ENCODE measurements at places on chromosomes 5 and 9.

DNA sequence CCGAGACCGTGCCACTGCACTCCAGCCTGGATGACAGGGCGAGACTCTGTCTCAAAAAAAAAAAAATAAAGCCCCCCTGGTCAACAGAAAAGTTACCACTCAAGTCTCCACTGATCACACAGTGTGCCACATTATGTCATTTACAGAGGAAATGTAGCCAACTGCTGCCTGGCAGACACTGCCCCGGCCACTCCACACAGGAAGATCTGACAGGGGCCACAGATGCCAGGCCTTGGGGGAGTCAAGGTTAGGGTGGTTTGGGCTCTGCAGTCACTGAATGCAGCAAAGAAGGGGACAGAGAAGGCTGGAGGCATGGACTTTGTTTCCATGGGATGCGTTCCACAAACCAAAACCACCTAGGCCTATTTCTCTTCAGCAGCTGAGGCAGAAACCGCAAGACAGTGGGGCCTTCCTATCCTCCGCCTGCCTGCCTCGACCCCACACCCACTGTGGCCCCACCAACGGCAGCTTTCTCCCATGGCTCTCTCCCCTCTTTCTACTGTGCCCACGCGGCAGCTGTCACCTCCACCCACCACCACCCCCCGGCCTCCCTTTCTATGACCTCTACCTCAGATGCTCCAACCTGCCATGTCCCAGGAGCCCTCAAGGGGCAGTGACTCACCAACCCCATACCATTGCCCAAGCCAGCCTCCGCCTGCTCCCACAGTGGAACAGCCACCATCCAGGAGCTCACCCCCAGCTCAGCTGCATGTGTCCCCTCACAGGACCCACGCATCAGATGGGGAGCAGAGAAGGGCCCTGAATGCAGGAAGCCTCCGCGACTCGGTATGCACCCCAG, 12.4 kb downstream of the IPPK start:
- peak; percentile 65 for DNase-seq

DNA sequence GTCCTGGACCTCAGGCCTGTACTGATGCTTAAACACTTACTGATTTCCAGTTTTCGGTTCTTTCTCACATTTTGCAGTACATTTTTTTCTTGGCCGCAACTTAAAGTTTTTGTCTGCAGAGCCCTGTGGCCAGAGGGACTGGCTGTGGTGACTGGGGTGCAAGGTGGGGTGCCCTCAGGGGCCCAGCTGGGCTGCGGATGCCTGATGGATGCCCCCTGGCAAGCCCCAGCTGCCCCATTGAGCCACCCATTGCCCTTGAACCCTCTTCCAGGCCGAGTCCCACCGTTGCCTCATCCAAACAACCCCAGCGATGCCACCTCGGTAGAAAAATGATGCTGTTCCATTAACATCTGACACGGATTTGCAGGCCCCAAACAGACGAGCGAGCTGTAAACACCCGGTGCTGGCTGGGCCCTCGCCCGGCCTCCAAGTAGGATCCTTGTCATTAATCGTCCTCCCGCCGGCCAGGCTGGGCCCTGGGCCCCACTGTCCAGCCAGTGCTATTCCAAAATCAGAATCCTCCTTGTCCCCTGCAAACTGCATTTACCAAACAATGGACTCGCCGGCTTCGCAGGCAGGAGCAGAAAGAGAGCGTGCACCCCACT, 107.9 kb downstream of the PHF2 start:
- DNase-seq, result peak; percentile 48

GRCh38 chr9:131525643-131526565, 5.2 kb downstream of the UCK1 start:
- DNase-seq, result no peak

DNA sequence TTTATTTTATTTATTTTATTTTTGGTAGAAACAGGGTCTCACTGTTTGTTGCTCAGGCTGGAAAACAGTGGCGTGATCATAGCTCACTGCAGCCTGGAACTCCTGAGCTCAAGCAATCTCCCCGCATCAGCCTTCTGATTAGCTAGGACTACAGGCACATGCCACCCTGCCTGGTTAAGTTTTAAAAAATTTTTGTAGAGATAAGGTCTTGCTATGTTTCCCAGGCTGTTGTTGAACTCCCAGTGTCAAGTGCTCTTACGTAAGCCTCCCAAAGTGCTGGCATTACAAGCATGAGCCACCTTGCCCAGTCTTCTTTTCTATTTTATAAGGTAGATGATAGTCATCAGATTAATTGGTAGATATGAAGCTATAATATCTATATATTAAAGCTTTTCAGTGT, 382.7 kb downstream of the CDH12 start:
- no peak for DNase-seq

- DNase-seq, result no peak
Observed at GRCh38 chr9:13524245-13524644, 244.8 kb upstream of the MPDZ start.

DNA sequence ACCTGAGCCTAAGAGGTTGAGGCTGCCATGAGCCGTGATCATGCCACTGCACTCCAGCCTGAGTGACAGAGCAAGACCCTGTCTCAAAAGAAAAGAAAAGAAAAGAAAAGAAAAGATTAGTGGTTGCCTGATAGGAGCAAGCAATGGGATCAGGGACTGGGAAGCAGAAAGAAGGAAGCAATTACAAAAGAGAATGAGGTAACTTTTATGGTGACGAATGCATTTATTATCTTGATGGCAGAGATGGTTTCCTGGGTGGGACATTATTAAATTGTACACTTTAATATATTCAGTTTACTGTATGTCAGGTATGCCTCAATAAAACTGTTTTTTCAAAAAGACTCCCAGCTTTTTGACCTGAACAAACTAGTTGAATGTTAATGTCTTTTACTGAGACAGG, 7.5 kb upstream of the PFDN1 start:
- DNase-seq, result no peak

GRCh38 chr9:33254211-33254610, 10.3 kb downstream of the BAG1 start:
- no peak for DNase-seq

- no peak for DNase-seq
Observed at GRCh38 chr9:110115826-110116542, 92.0 kb downstream of the C9orf152 start.

- DNase-seq, result no peak
Observed at GRCh38 chr9:121085661-121086060, 10.9 kb downstream of the CNTRL start.

GRCh38 chr9:121348221-121348620, 21.8 kb downstream of the STOM start:
- no peak for DNase-seq

DNA sequence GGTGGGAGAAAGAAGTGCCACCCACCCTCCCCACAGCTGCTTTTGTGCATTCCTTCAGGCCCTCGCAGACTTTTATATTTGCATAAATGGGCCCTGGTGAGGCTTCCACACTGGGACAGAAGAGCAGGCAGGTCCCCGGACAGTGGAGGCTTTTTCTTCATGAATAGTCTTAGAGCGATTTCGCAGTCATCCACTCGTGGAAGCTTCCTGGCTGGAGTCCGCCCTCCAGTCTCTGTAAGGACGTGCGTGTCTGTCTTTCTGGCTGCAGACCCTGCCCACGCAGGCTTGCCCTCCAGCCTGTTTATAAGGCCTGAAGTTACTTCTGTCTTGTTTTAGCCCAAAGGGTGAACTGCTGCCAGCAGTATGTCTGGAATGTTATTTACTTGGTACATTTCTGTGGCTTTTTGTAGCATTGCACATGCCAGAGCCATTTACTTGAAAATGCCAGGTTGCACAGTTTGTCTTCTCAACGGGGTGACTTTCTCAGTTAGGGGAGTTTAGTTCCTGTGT, 195.7 kb downstream of the AOPEP start:
- peak; percentile 95 for DNase-seq

DNA sequence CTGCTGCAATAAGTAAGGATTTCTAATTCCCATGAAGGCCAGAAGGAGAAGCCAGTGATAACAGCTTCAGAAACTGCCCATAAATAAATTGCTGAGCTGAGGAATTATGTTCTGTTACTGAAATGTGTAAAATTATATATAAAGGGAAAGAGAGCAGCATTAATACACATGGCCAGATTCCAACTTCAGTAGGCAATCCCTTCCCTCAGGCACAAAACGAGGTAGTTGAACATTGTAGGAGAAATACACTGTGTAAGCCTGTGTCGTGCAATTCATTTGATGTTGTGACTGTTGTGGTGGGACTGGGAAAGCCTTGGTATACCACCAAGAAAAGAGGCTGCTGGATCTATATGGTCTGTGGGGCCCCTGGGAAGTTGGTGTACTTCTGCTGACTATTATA, 192.9 kb downstream of the WDR70 start:
- no peak for DNase-seq

- no peak for DNase-seq
Observed at GRCh38 chr9:115135821-115136778, 18.1 kb upstream of the TNC start.

- DNase-seq, result no peak
Observed at GRCh38 chr9:95182854-95183563, 134.5 kb downstream of the FANCC start.

DNA sequence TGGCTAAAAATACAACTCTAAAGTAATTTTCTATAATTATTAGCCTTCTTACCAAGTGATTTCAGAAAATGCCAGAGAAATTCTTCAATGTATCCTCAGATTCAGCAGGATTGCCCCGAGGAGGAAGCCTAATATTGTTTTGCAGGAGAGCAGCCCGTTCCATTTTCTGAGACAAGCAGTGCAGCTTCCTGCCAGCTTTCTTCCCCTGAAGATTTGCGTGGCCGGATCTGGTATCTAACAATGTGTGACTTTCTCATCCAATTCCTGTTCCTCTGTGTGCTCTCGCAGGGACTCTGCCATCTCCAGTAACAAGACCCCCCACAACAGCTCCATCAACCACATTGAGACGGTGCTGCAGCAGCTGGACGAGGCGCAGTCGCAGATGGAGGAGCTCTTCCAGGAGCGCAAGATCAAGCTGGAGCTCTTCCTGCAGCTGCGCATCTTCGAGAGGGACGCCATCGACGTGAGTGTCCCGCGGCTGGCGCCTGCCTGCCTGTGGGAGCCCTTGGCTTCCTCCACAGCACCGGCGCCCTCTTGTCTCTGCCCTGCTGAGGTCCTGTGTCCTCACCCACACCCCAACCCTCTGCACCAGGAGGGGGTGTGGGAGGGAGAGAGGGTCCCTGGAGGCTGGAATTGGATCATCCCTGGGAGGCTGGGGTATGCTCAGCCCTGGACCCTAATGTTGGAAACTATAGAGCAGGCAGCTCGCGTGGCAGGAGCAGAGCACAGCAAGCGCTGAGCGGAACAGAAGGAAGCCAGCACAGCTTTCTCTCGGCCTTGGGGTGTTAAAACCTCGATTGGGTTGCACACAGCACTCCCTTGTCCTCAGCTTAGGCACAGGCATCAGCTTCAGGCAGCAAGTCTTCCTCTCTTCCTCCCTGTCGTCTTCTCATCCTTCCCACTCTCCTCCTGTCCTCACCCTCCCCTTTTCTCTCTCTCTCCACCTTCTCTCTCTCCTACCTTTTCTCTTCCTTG, 216.2 kb downstream of the TRIO start:
- DNase-seq, result no peak

All from chondrocyte (in vitro differentiated cells).